ENCODE measurements at places on chromosomes 5 and 9.

- DNase-seq: peak; percentile 15
These were observed 104.4 kb downstream of the THBS4 start for GRCh38 chr5:80139466-80139972.

- no peak for DNase-seq
These were observed 169.0 kb downstream of the PTPRD start for GRCh38 chr9:10443868-10444204.

DNA sequence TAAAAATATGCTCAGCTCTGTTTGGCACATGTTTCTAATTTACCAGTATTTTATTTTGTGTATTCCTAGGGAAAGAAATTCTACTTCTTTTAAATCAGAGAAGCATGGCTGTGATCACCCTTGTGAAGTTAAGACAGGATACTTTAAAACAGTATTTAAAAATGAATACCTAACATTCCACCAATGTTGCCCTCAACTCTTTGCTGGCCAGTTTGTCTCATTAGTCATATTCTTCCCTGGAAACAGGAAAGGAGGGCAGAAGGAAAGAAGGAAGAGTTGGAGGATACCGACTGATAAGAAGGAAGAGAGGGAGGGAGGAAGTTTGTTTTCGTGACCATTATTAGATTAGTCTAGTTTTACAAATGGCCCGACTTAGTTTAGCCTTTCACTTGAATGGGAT, 137.4 kb downstream of the PLK2 start:
- peak; percentile 58 for DNase-seq

- DNase-seq: peak; percentile 58
These were observed 12.4 kb upstream of the NFIB start for GRCh38 chr9:14326264-14326826.
